ENCODE measurements at places on chromosomes 5 and 9.

GRCh38 chr5:111738118-111738517, 18.9 kb downstream of the NREP start:
- no peak for DNase-seq

GRCh38 chr5:122515709-122516431, 203.8 kb downstream of the SNCAIP start:
- DNase-seq = no peak

DNA sequence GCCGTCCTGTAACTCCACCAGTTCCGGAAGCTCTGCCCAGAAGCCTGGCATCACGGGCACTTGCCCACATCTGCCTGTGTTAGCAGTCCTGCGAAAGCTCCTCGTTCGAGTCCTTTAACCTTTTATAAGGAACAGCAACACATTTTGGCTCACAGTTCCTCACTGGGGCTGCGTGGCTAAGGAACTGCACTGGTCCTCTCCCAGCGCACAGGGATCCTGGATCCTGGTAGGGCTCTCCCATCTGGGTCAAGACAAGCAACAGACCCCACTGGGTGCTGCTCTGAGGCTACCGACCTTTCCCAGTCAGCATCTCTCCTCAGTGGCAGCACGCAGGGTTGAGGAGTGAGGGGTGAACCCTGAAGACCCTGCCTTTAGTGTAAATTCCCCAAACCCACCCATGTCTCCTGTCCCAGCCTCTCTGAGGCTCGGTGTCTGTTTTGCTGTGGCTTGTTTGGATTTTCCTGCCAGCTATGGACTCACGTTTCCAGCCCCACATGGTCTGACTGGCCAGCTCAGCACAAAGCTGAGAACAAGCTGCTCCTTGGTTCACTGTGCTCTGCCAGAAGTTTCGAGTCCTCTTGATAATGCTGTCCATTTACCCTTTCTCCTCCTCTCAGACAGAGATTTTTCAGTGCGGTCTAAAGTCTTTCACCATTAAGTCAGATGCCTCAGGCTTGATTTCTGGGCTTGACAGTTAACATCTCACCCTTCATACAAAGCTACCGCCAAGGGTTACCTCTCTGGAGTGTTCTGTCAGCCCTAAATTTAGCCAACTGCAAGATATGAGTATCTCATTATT, 80.0 kb downstream of the AK8 start:
- DNase-seq = no peak

- no peak for DNase-seq
These were observed 23.9 kb upstream of the FANCC start for GRCh38 chr9:95341293-95341962.

- DNase-seq = peak; percentile 35
These were observed at the start of gene SARDH for GRCh38 chr9:133737774-133738639. SARDH (minus strand) TSS chr9:133738352; CDS start chr9:133734173, 4,179 bp downstream.

GRCh38 chr9:131670247-131671132, 69.4 kb downstream of the RAPGEF1 start:
- peak; percentile 72 for DNase-seq

- no peak for DNase-seq
These were observed 65.4 kb downstream of the WDR41 start for GRCh38 chr5:77426670-77427069.

DNA sequence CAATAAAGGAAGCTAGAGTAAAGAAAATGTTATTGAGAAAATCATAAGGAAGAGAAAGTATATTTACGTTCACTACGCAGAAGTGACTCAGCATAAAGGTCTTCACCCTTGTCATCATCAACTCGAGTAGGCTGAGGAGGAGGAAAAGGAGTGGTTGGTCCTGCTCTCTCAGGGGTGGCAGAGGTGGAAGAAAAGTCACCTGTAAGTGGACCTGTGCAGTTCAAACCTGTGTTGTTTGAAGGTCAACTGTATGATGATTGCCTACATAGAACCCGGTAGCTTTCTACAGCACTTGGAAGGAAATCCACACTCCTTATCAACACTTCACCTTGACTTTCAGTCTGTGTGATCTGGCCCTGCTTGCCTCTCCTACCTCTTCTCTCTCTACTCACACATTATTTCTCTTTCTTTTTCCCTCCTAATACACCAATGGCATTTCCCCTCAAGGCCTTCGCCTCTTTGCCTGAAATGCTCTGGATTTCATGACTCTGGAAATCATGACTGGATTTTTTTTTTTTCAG, 109.3 kb upstream of the CPEB4 start:
- no peak for DNase-seq

- no peak for DNase-seq
These were observed 20.5 kb downstream of the ADRB2 start for GRCh38 chr5:148846930-148847329.

DNA sequence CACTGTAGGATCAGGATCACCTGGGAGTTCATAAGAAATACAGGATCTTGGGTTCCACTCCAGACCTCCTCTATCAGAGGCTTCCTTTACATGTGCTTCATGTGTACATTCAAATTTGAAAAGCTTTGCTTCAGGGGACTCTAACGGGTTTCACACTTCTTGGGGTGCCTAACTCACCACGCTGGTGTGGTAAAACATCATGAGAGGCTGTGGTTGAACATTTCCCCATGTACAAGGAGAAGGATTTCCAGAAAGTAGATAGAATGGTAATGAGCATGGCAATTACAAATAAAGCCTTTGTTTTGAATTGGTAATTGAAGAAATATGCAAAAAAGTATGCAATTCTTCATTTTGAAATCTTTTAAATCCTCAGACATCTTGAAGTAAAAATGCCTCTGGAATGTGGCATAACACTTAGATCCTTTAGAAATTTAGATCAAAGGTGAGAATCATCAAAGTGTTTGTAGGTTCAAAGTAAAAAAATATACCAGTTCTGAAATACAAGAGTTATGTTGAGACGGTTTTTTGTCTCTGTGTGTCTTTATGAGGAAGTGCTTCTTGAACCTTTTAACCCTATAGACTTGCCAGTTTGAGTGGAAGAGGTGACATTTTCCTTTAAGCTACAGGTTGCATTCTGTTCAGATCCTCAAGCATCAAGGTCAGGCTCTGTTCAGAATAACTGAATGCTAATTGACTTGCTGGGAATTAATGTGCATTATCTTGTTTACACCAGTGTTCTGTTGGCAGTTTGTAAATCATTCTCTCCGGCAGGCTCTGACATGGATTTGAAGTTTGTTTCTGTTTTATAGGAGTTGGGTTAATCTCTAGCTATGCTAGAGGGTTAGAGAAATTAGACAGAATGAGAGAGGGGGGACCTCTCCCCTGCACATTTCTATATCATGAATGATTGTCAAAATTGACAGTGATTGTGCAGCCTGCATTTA, 415.3 kb downstream of the MAN2A1 start:
- DNase-seq = no peak

- no peak for DNase-seq
These were observed 665.1 kb upstream of the COX7C start for GRCh38 chr5:85952680-85953079.

- DNase-seq = no peak
These were observed 509.8 kb downstream of the CCDC171 start for GRCh38 chr9:16062542-16063240.

GRCh38 chr9:124242331-124243194, 15.2 kb upstream of the NEK6 start:
- DNase-seq = no peak

- DNase-seq = no peak
These were observed 76.9 kb downstream of the SYK start for GRCh38 chr9:90878562-90878961.

GRCh38 chr5:139886213-139886612, 90.6 kb downstream of the PSD2 start:
- no peak for DNase-seq
